SK-N-SH (cell line): ENCODE measurements at places on chromosomes 5 and 9.

DNA sequence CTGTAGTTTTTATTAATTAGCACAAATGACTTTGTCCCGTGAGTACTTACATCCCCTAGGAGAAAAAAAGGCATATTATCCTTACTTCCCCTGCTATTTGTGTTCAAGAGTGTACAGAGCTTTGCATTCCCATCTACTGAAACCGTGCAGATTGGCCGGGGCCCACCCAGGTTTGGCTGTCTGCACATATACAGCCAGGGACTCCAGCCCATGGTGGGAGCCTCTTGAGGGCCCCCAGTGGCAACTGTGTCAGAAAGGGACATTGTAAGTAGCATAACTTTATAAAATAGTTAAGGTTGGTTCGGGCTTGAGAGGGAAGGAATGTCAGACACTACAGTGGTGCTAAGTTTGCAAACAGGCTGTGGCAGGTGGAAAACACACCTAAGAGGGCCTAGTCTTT lies 24.7 kb downstream of the PHF2 start:
- no peak for DNase-seq

DNA sequence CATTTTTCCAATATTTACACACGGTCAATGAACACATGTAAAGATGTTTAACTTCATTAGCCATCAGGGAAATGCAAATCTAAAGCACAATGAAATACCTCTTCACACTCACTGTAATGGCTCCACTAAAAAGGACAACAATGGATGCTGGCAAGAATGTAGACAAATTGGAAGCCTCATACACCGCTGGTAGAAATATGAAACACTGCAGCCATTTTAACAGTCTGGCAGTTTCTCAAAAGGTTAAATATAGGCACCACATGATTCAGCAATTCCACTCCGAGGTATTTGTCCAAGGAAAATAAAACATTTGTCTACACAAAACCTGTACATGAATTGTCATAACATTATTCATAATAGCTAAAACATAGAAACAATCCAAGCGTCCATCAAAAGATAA lies 20.0 kb downstream of the RNF145 start:
- no peak for DNase-seq

DNA sequence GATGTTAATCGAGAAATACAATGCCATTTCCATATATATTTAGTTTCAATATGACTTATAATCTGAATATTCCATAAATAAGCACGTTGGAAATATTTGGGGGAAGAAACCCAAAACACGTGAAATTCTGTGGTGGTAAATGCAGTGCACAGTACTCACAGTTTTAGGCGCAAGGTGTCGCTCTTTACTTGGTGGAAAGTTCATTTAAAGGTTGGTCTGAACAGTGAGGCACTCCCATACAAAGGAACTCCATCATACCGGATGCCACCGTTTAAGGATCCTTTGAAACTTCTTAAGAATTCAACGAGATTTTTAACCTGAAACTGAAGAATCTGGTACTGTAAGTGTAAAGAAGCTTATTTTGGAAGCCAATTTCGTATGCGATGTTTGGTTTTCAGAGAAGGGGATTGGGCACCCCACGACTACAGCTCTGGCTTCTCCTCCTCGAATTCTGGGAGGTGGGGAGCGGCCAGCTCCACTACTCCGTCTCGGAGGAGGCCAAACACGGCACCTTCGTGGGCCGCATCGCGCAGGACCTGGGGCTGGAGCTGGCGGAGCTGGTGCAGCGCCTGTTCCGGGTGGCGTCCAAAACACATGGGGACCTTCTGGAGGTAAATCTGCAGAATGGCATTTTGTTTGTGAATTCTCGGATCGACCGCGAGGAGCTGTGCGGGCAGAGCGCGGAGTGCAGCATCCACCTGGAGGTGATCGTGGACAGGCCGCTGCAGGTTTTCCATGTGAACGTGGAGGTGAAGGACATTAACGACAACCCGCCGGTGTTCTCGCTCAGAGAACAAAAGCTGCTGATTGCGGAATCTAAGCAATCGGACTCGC lies at the start of gene PCDHA11:
Gene PCDHA11, plus strand, starts transcription at position 237 of the 834 bp plus-strand sequence. Its CDS starts 147 bp downstream, at position 384.
- DNase-seq = no peak

DNA sequence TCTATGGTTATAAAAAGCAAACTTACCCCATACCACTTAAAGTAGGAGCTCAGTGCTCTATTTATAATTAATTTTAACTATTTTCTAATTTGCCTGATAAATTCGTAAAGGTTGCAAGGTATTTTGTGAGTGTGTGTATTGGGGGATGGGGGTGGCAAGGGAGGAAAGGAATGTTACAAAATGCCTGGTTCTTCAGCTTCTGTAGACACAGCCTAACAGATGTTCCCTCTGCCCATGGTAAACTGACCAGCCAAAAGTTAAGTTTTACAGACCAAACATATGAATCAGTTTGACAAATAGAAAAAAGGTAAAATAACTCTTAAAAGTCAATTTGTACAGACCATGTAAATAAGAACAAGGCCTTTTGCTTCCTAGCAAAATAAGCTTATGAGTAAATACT lies 232.6 kb downstream of the KIAA0825 start:
- no peak for DNase-seq

DNA sequence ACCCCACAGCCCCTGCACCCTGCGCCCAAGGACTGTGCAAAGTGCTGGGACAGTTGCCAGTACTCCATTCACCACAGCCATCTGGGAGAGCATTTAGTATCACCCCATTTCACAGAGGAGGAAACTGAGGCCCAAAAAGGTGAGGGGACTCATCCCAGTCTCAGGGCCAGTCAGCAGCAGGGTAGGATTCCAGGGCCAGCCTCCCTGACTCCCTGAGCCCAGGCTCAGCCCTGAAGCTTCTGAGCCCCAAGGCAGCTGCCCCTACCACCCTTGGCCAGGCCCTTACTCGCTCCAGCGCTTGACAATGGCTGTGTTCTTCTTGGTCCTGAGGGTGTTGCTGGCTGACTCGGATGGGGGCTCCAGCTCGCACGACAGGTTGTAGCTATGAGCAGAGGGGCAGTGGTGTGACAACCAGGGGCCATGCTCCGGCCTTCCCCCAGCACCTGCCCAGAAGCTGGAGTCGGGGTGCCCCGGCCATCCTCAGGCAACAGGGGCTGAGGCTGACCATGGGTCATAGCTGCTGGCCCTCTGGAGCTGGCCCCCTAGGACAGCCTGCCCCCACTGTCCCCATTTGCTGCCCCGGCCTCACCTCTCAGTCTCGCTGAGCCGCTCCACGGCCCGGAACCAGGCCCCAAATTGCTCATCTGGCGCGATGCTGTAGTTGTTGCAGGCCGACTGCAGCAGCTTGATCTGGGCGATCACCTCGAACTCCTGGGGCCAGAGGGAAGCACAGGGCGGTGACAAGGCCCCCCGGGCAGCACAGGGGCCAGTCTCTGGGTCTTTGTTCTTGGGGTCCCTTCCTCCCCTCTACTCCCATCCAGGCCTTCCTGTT lies 18.6 kb downstream of the RALGDS start:
- DNase-seq = no peak
